NCI-H774 (cell line): ENCODE measurements at places on chromosomes 2 and 18.

GRCh38 chr2:136783856-136784255, 18.5 kb downstream of the THSD7B start:
- DNase-seq, result no peak

DNA sequence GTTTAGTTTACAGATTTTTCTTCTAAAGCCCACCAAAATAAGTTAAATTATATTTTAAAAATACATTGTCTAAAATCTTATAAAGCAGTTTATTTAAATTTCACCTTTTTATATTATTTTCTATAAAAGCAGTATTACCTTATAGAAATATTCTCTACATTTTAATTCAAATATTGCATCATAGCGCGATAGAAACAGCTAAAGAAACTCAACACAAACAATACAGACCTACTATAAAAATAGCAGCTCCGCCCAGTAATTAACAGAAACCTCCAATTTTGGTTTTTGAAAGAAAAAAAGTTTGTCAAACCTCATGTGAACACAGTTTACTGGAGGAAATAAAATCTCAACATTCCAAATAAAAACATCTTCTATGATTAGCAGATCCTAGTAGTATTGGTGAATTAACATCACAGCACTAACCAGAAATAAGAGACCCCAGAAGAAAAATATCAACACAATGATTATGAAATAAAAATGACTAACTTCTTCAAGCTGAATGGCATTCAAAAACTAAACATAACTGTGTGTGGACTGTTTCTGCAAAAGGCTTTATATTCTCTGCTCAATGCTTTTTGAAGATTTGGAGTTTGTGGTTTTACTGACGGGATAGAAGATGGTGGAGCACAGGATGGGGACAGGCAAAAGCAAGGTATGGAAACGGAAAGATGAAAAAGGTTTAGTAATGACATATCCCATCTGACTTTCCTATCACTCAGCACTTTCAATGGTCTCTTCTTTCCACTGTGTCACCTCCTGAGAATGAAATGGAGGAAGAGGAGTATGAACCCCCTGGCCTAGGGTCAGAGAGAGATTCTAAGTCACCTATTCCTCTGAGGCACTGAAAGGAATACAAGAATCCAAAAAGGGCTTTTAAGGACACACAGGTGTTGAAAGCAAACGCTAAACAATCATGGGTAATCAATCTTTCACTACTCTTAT, 17.5 kb downstream of the MAP4K3 start:
- no peak for DNase-seq

- no peak for DNase-seq
Measured at GRCh38 chr2:173681881-173682650, 283.1 kb downstream of the SP3 start.

- DNase-seq, result no peak
Measured at GRCh38 chr18:58026857-58027256, 17.2 kb upstream of the NEDD4L start.

DNA sequence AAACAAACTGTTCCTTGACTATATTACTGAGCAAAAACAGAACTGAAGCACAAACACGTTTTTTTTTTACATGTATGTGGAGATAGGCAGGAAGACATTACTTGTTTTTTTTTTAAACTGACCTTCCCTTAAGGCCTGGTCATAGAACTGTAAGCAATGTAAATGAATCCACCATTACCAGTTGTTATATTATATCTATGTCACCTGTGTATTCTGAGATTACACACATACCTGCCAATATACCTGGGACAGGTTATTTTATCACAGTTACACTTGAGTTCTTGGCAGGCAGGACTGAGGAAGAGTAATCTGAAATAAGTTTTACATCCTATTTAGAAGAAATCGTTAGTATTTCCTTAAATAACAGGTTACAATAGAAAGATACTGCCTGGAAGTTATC, 155.3 kb downstream of the BAZ2B start:
- no peak for DNase-seq

GRCh38 chr2:199315299-199316179, 142.2 kb downstream of the SATB2 start:
- no peak for DNase-seq

- DNase-seq, result no peak
Measured at GRCh38 chr2:129698593-129698992, 280.9 kb upstream of the RAB6C start.

DNA sequence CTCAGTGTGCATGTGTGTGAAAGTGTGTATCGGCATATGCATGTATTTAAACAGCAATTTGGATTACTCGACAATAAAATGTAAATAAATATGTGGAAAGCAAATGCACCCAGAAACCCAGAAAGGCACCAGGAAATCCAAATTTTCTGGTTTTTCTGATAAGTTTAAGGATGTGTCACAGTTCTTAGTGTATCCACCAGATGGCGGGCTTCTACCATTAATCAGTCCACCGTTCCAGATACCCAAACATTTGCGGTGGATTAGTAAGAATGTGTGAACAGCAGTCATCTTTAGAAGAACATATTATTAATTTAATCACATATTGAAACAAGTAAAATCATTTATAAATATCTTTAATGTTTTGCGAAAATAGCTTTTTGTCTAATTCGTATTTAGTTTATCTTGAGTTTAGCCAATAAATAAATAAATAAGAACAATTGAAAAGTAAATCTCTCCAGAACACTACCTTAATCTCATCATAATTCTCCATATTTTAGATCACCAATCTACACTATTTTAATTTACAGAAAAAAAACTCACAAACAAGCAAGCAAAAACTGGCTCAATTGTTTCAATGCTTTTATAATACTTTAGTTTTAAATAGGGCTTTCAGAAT, 298.9 kb downstream of the DSEL start:
- DNase-seq, result peak; percentile 9

DNA sequence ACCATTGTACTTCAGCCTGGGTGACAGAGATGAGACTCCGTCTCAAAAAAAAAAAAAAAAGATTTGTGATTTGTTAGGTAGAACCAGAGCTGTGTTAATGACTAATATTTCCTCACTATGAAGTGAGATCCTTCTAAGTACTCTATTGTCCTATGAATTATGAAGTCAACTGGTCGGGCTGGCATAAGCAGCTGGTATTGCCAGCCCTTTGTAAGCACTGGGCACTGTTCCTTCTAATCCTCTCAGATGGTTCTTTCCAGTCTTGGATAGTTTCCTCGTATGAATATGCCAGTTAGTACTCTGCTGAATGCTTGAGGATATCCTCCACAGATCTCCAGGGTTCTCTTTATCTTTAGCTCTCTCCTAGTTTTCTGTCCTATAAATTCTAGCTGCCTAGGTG, 223.1 kb upstream of the SP5 start:
- no peak for DNase-seq

- no peak for DNase-seq
Measured at GRCh38 chr2:174863183-174863582, 98.9 kb upstream of the CHRNA1 start.

GRCh38 chr2:151632993-151633565, 101.2 kb downstream of the NEB start:
- DNase-seq, result no peak

- no peak for DNase-seq
Measured at GRCh38 chr2:142314164-142314563, 183.3 kb upstream of the LRP1B start.

DNA sequence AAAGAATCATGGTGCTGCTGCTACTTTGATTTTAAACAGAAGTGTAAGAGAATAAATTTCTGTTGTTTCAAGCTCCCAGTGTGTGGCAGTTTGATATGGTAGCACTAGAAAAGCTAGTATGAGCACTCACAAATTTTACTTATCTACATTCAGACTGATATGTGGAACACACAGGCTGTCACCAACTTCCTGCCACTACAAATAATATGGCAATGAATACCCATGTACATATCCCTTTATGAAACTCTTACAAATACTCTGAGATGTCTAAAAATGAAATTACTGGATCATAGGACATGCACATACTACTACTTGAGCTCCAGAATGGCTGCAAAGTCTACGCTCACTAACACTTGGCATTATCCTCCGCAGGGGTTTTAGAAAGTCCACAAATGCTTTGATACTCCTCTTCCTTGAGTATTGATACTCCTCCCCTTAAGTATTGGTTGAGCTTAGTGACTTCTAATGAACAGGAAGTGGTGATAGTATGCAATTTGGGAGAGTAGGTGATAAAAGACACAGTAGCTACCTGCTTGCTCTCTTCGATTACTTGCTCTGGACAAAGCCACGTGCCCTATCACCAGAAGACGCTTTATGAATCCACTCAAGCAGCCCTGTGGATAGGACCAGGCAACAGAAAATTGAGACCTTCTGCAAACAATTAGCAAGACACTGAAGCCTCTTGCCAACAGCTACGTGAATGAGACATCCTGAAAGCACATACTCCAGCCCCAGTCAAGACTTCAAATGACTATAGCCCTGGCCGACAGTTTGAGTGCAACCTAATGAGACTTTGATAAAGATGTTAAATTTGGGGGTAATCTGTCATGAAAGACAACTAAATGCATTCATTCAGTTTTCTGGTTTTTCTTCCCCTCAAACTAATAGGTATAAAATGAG, 35.4 kb downstream of the FBXO11 start:
- no peak for DNase-seq

GRCh38 chr2:23690421-23691105, 236.4 kb downstream of the ATAD2B start:
- no peak for DNase-seq

- no peak for DNase-seq
Measured at GRCh38 chr18:23350188-23350587, 102.9 kb upstream of the RIOK3 start.

GRCh38 chr2:25989154-25989553, 6.9 kb upstream of the KIF3C start:
- DNase-seq, result no peak

- DNase-seq, result no peak
Measured at GRCh38 chr2:132037527-132038178, 124.1 kb downstream of the ANKRD30BL start.

GRCh38 chr2:131121464-131121863, 16.3 kb downstream of the PLEKHB2 start:
- no peak for DNase-seq

- DNase-seq, result no peak
Measured at GRCh38 chr2:231502596-231502995, 27.6 kb downstream of the NMUR1 start.

- DNase-seq, result no peak
Measured at GRCh38 chr2:235553291-235553690, 59.4 kb downstream of the AGAP1 start.

DNA sequence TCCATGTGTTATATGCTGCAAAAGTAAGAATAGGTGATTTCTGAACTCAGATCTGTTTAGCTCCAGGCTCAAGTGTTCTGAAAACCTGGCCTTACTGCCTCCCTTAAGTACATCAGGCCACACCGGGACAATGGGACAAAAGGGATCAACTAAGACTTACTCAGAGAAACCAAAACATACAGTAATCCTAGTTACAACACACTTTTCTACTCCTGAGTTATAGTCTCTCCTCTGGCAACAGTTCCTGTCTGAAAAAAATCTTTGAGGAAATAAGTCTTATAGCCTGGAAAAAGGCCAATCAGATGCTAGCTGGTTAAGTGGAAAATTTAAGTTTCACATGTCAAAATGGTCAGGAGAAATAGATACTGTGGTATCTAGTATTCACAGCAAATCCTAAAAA, 5.6 kb downstream of the METTL5 start:
- DNase-seq, result no peak

DNA sequence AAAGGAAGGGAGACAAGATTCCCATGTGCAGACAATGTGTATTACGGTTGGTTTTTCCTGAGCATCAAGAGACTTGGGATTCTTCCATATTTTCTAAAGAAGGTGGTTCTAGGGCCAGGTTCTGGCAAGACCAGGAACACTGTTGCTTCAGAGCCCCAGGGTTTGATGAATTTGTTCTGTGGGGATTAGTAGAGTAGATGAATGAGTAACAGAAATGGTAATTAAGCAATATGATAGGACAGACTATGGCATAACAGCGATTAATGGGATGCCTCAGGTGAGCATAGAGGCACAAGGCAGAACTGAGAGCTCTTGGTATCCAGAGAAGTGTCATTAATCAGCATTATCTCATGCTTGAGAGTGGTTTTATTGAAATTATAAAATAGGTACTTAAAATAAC, 82.8 kb upstream of the PNPT1 start:
- no peak for DNase-seq

DNA sequence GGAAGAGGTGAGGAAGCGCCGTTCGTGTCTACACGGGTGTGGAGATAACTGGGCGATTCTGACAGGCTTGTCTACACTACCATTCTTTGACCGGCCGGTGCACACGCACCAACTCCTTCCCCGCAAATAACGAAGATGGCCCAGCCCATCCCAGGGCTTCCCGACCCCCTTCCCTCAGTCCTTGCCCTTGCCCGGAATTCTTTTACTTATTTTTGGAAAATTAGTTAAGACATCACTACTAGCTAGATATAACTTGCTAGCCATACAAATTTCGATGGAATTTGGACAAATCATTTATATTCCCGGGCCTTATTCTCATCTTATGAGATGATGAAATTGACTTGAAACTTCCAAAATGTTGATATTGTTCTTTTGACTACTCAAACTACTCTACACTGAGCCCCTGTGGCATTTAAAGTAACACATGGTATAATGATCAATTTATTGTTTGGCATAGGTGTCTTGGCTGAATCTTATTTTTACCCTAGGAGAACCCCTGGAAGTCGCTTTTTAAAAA, 1.3 kb downstream of the ERICH2 start:
- DNase-seq, result no peak

- no peak for DNase-seq
Measured at GRCh38 chr2:174600349-174600748, 2.7 kb upstream of the WIPF1 start.

DNA sequence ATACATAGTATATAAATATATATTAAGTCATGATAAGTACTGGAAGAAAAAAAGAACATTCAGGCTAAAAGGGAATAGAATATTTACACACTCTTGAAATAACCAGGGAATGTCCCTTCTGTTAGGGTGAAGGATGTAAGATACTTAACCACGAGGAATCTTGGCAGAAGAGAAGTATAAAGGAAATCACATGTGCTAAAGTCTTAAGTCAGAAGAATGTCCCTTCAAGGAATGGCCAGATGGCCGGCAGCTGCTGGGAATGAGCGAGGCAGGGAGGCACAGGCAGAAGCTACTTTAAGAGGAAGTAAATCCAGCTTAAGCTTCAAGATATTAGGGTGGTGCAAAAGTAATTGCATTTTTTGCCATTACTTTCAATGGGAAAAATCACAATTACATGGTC, 5.5 kb downstream of the CCDC102B start:
- no peak for DNase-seq

GRCh38 chr18:79064228-79064627, 5.0 kb upstream of the ATP9B start:
- peak; percentile 79 for DNase-seq

GRCh38 chr2:11568436-11568835, 34.6 kb downstream of the GREB1 start:
- DNase-seq, result no peak

- DNase-seq, result no peak
Measured at GRCh38 chr2:42125841-42126594, 43.1 kb upstream of the EML4 start.

DNA sequence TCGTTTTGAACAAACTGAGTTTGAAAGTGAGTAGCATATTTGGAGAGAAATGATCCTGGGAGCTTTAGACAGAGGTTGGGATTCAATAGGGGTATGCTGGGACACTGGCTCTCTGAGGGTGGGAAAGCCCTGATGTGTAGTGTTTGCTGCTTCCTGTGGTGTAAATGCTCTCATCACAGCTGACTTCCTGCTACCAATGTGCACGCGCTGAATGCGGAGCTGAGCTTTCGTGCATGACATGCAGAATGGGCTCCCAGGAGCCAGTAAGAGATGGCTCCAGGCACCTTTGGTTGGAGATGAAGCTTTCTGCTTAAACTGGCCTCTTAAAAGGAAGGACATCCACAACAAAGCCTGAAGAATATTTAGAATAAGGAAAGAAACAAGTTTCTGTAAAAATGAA, 224.1 kb upstream of the CCDC150 start:
- no peak for DNase-seq
